Activated CD8-positive, alpha-beta memory T cell treated with anti-CD3 and anti-CD28 coated beads, Interleukin-2, amount 50 U/mL, for 48 hours (primary cell): ENCODE measurements at places on chromosomes 2 and 18.

- no peak for DNase-seq
Observed at GRCh38 chr2:204265681-204266181, 279.5 kb upstream of the PARD3B start.

DNA sequence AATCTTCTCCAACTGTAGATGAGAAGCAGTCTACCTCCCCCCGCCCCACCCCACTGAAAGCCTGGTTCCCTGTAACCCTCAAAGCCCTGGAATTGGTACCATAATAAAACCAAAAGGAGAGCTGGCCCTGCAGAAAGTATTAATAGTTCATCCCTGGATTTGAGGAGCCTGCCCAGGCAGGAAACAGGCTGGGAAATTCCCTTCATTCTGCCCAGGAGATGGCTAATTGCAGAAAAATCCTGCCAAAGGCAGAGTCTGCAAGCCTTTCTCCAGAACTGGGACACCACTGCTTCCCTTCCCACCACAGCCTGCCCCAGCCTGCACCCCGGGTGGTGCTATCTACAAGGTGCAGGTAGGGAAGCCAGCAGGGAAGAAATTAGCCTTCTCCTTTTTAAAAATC, 16.3 kb downstream of the GKN2 start:
- no peak for DNase-seq

DNA sequence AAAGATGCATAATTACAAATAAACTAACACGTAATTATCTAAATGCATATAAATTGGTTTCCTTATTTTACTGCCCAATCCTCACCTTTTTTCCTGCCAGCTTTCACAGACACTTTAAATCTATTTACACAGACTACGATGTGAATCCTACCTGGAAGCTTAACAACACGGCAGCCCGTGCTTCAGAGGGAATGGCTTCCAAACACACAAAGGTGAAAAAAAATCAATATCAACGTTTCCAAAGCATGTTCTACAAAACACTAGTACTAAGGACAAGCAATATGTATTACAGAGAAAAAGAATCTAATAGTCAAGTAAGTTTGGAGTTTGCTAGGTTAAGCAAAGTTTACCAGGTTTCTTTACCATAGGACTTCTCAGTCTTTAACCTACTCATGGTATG, 4.4 kb downstream of the MAP4K3 start:
- DNase-seq, result no peak

DNA sequence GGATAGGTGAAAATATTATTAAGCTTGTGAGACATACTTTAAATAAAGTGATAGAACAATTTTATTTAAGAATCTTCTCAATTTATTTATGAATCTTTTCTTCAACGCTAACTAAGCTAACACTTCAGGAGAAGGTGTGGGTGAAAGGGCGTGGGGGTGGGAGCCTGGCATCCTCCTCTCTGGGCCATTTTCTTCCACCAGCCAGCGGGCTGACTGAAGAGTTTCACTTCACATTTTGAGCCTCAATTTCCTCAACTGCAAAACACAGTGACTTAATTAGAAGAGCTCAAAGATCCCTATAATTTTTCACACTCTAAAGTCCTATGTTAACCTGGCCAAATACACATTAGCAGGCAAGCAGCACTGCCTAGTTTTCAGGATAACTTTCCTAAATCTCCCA, 94.8 kb downstream of the FTCDNL1 start:
- no peak for DNase-seq

DNA sequence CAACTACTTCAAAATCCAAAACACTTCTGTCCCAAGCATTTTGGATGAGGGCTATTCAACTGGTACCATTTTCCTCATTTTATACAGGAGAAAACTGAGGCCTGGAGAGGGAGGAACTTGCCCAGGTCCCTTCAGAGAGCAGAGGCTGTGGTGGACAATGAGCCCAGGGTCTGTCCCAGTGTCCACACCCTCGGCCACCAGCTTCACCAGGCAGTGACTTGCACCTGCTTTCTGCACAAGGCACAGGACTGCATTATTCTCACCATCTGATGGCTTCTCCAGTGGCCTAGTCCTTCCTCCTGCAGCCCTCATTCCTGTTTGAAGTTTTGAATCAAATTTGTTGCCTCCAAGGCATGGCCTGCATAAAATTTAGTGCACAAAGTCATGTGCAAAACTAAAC, 53.3 kb downstream of the RNF144A start:
- no peak for DNase-seq

DNA sequence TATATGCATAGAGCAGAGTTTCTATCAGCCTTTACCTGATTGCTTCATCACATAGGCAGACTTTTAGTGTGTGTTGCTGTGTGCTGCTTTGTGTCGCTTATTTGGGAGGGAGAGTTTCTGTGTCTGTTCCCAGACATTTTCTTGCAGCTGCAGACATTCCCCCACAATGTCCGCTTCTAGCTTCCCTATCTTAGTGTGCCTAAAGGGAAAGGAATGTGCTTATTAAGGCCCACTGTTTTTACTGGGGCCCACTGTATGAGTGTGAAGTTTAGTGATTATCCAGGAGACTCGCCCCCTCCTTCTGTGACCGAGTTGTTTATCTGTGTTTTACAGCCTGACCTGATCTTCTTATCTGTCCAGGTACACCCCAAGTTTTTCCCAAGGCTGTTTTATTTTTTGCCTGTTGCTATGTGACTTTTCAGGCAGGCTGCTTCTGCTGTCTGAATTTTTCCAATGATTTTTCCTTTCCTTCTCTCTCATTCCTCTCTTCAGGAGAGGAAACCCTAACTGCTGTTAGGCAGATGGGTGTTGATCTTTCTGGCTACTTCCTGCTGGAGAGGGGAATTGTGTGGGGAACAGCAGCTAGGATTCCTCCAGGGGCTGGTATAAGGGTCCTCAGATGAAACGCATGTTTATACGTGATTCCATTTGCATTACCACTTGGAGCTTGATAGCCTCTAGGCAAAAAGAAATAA, 47.6 kb downstream of the STK17B start:
- no peak for DNase-seq

GRCh38 chr2:210086292-210086691, 83.9 kb downstream of the RPE start:
- no peak for DNase-seq

GRCh38 chr2:219733746-219734145, 106.3 kb downstream of the SLC4A3 start:
- DNase-seq, result no peak

- DNase-seq, result no peak
Observed at GRCh38 chr2:18268400-18268799, 292.1 kb downstream of the RDH14 start.

DNA sequence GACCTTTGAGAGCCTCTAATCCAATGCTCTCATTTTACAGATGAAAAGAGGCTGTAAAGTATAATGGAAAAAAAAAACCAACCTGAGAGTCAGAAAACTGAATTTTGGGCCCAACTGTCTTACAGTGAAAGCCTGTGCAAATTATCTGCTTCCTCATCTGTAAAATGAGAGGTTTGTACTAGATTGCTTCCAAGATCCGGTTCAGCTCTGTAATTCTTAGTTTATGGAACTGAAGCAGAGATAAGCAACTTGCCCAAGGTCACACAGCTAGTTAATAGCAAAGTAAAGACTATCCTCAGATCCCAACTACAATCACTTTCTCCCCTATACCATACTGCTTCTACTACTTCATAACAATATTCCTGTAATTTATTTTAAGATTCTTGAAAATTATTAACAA, 6.3 kb downstream of the TLK1 start:
- no peak for DNase-seq

DNA sequence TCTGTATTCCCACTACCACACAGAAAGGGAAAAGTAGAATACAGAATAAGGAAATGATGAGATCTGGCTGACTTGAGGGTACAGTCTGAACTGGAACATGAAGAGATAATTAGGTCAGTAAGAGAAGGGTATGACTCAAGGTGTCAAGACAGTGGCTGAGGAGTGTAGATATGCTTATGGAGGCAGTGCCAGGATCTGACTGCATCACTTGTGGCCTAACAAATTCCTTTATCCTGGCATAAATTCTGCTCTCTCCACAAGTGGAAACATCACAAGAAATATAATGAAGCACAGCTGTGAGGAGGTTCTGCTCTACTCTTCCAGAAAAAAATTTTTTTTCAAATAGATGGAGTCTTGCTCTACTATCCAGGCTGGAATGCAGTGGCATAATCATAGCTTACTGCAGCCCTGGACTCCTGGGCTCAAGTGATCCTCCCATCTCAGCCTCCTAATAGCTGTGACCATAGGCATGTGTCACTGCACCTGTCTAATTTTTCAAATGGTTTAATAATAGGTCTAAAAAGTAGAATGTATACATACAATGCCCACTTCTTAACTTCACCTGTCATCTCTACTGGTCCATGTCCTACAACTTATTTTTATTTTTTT, 85.3 kb downstream of the C2orf74 start:
- no peak for DNase-seq

- no peak for DNase-seq
Observed at GRCh38 chr2:71513096-71513495, 59.7 kb downstream of the DYSF start.

GRCh38 chr2:8819194-8819593, 18.2 kb downstream of the KIDINS220 start:
- DNase-seq, result no peak

- DNase-seq, result peak; percentile 81
Observed at GRCh38 chr18:50194631-50195532, at the start of gene MYO5B. MYO5B (minus strand) TSS chr18:50195147; CDS start chr18:50194793, 354 bp downstream.

- DNase-seq, result no peak
Observed at GRCh38 chr18:34397286-34397896, 172.7 kb upstream of the NOL4 start.

DNA sequence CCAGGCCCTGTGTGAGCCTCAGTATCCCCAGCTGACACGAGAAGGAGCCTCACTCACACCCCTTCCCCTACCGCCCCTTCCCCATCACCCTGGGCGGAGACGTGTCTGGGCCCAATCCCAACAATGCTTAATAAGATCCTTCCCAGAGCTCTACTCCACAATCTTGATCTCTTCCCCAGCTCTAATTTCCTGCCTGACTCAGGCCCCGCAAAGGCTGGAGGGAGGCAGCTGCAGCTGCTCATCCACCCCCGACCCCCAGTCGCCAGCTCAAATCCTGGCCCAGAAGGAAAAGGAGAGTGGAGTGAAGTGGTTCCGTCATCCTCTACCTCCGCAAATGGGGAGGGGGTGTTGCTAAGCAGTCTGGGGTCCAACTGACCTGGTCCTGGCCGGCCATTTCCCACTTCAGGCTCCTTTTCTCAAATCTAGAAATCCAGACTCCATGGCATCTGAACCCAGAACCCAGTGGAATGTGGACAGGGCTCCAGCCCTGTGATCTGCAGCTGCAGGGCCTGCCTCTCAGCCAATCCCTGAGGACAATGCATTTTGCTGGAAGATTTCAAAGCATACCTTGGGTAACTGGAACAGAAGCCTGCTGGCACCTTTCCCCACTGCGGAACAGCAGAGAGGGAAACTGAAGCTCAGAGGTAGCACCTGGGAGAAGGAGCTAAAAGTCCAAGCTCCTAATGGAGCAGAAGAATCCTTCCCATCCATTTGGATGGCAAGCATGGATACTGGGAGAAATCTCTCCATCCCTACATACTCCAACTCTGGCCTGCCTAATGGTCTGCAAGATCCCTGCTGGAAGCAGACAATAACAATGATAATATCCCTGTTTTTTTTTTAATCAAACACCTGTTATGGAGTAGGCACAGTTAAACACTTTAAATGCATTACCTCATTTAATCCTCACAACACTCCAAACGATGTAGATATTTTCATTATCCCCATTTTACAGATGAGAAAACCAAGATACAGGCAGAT, 5.6 kb upstream of the TNS1 start:
- no peak for DNase-seq

GRCh38 chr2:1727796-1728474, 16.4 kb downstream of the PXDN start:
- DNase-seq, result peak; percentile 13

- no peak for DNase-seq
Observed at GRCh38 chr18:50853863-50854271, 25.1 kb upstream of the ME2 start.

GRCh38 chr2:197207106-197207505, 103.5 kb downstream of the ANKRD44 start:
- DNase-seq, result no peak

GRCh38 chr2:8511868-8512612, 169.8 kb upstream of the ID2 start:
- DNase-seq, result no peak
